ENCODE measurements at places on chromosomes 4 and X.

- no peak for DNase-seq
Observed at GRCh38 chr4:30258949-30259348, 461.2 kb upstream of the PCDH7 start.

DNA sequence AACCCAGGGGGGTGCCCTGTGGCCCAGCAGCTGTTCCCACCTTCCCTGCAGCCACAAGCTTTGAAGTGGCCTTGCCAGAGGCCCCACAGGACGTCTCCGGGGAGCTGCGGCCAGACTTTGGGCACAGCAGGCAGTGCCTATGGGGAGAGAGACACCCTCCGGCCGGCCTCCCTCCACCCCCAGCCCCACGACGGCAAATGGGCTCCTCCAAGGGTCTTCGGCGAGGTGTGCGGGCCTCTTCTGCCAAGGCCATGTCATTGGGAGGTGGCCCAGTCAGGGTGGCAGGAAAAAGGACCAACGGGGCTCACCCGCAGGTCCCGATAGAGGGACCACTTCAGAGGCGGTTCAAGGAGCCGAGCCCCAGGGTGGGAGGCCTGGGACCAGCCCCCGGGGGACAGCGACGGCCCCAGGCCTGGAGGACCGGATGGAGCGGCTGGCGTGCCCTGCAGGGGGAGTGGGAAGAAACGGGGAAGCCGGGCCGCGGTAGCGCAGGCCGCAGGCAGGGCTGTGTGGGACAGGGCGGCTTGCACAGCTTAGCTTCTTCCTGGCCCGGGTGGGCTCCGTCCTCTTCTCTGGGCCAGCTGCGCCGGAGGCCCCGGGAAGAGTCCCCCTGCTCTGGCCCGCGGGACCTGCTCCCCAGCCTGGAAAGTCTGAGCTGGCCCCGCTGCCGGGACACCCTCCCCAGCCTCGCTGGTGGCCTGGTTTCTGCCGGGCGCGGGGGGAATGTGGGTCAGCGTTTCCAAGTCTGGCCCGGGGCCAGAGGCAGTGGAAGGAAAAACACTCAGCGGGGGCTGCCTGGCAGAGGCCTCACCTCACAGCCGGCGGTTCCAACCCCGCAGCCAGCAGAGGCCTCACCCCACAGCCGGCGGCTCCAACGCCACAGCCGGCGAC is 21.9 kb upstream of the SPON2 start:
- DNase-seq, result no peak

DNA sequence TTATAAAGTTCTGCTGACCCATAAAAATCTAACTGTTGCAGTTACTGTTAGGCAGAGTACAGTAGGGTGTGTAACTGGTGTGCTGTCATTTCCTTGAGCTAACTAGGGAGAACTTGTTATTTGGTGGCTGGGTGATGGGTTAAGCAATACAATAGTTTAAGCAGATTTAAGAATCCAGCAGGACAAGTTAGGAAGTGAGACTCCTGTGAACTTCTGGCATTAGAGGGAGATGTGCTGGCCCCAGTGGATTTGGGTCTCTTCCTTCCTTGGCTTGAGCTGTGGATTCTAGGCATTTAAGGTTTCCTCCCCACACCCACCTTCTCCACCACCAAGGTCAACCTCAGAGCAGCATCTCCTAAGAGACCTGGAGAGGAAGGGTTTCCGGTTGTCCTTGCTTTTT is 70.5 kb downstream of the CLCN5 start:
- no peak for DNase-seq

DNA sequence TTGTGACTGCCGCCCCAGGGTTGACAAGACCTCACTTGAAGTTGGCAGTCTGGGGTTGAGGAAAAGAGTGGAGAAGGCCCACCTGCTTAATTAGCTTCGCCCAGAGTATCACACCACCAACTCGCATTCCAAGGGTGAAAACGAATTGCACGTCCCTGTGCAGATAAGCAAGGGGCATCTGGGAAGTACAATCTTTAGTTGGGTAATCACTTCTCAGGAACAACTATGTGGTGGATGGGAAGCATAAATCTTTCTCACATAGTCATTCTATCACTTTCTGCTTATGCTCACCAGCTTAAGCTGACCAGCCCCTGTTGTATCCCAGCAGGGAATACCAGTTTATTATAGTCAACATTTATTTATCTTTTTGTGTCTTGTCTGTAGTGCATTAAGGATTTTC is 14.3 kb downstream of the SPCS3 start:
- DNase-seq, result no peak

GRCh38 chr4:1683261-1683735 is 815 bp downstream of the FAM53A start:
- DNase-seq, result no peak
